Tongue (tissue), 3 donors: ENCODE measurements at places on chromosomes 1 and 21. TPM values are rescaled to one million over a fixed set of nuclear protein-coding genes. Genes with fewer than 3 reads are reported as not detected.

- no peak for DNase-seq
Measured at GRCh38 chr1:20439282-20439681, 46.7 kb downstream of the CAMK2N1 start.

DNA sequence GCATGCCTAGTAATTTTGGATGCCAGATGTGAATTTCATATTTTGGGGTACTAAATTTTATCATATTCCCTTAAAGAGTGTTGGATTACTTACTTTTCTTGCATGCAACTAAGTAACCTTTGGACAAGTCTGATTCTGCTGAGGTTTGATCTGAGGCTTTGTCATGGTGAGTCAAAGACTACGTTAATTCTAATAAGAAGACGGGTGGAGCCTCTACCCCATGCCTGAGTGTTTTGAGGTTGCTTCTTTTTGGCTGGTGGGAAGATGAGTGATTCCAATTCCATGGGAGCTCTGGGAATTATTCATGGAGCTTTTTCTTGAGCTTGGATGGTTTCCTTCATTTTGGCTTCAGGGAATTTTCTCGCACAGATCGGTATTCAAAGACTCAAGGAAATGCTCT, 11.6 kb upstream of the PCP4 start:
- DNase-seq, result peak; percentile 25

DNA sequence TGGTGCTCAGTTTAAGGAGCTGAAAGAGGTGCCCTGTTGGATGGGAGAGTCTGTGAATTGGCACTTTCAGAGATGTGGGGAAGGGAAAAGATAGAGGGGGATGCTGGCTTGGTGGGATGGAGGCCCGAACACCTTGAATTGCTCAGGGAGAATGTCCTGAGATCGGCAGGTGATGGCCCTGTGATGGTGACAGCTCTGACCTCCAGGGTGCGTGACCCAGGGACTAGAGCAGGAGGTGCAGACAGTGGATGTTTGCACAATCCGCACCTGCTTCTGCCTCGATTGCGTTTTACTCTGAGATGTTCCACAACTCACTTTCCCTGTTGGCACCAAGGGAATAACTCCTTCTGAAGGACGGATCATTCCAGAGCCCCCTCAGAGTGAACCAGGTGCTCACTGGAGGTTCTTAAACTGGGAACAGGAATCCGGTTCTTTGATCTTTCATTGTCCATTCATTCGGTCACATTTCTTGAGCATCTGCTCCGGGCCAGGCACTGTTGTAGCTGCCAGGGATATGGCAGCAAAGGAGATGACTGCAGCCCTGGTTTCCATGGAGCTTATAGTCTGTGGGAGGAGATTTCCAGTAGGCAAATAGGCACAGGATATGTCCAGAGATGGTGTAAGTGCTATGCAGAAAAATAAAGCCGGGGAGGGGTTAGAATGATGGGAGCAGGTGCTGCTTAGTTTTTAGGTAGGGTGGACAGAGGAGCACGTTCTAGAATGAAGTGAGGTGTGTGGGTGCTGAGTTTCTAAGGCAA, 226.6 kb upstream of the TMEM51 start:
- peak; percentile 61 for DNase-seq

DNA sequence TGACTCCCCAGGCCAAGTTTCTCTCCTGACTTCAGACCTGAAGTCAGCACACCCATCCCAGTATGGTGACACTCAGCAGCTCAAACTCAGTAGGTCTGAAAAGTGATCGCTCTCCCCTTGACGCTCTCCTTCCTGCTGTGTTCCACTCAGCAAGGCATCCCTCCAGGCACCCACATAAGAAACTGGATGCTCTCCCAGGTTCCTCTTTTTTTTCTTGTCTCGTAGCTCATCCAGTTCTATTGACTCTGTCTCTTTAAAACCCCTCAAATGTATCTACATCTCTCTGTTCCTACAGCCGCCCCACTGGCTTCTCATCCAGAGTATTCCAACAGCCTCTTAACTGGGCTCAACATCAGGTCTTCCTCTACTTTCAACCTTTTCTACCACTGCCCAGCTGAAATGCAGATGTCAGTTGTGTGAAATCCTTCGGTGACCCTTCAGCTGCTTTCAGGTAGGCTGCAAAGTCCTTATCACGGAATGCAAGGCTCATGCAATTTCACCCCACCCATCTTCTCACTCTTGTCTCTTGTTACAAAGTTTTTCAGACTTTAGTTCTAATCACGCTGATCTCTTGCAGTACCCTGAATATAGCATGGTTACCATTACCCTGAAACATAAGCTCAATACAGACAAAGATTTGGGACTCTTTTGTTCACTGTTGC, 286.2 kb upstream of the POU3F1 start:
- no peak for DNase-seq

DNA sequence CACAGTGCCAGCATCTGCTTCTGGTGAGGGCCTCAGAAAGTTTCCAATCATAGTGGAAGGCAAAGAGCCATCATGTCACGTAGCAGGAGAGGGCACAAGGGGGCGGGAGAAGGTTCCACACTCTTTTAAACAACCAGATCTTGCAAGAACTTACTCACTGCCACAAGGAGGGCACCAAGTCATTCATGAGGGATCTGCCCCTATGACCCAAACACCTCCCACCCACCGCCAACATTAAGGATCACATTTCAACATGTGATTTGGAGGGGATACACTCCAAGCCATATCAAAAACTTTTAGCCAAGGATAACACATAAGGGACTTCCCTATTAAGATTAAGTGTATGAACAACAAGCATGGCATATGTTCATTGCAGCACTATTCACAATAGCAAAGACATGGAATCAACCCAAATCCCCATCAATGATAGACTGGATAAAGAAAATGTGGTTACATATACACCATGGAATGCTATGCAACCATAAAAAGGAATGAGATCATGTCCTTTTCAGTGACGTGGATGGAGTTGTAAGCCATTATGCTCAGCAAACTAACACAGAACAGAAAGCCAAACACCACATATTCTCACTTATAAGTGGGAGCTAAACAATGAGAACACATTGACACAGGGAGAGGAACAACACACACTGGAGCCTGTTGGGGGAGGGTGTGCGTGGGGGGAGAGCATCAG, 19.9 kb upstream of the SLC35F3 start:
- DNase-seq, result no peak

The CFAP107 gene
- not detected for total RNA-seq

The KCNK2 gene
- total RNA-seq, result 1.5 TPM
